Hair follicle dermal papilla cell (primary cell): ENCODE measurements at places on chromosomes 6 and 20. TPM values are rescaled to one million over a fixed set of nuclear protein-coding genes. Genes with fewer than 3 reads are reported as not detected.

Gene CALHM6
- total RNA-seq = 0.32 and 1.5 TPM in 2 replicates

Gene TGM3
- total RNA-seq = not detected in 2 replicates

Gene DEFB124
- total RNA-seq = not detected in 2 replicates

Gene ZNF165
- total RNA-seq = 0.32 and 0.49 TPM in 2 replicates

Gene LPA
- not detected in 2 replicates for total RNA-seq

Gene TRIM10
- total RNA-seq = not detected in 2 replicates

Gene DEFB132
- total RNA-seq = not detected in 2 replicates

Gene MEP1A
- not detected in 2 replicates for total RNA-seq

Gene PPP1R14C
- 0.16 TPM in 1 of 2 replicates, not detected in the other for total RNA-seq
